NAMALWA (cell line): ENCODE measurements at places on chromosomes 6 and 20.

DNA sequence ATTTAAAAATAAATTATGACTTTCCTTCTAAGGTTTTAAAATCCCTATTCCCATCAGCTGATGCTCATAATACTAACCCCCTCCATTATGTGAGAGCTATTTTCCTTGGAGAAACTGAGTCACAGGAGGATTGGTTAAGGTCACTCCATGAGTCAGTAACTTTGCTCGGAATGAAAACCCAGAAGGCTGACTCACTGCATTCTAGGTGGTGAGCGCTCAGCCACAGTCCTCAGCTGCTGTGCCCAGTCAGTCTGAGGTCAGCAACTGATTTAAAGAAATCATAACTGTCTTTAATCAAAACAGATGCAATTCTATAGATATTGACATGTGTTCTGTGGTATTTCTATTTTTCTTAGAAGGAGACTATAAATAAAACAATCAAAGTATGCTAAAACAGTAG lies 359.2 kb downstream of the GJA1 start:
- DNase-seq = no peak

- no peak for DNase-seq
These were observed 113.8 kb downstream of the MAP3K4 start for GRCh38 chr6:161105408-161105807.

DNA sequence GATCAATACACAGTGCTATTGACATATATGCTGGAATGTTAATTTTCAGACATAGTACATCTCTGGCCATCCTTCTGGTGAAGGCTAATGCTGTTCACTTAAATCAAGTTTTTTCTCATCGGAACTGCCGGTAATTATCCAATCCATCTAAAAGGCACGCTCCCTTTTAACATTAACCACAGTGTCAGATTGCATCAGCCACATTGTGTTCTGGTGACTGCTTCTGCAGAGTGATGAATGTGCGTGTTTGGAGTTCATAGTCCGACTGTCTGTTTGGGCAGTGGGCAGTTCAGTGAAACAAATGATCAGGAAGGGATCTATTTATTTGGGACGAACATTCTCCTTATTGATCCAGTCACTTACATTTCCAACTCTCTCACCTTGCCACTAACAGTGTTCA lies 49.5 kb downstream of the SOBP start:
- DNase-seq = no peak

GRCh38 chr6:62614442-62614841 lies 328.4 kb upstream of the KHDRBS2 start:
- DNase-seq = peak; percentile 15

DNA sequence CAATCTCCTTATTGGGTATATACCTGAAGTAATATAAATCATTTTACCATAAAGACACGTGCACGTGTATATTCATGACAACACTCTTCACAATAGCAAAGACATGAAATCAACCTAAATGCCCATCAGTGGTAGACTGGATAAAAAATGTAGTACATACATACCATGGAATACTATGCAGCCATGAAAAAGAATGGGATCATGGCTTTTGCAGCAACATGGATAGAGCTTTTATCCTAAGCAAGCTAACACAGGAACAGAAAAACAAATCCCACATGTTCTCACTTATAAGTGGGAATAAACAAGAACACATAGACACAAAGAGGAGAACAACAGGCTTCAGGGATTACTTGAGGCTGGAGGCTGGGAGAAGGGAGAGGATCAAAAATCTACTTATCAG lies 208.3 kb upstream of the QKI start:
- DNase-seq = no peak

- DNase-seq = no peak
These were observed 2.4 kb upstream of the HLA-F start for GRCh38 chr6:29720863-29721262.

DNA sequence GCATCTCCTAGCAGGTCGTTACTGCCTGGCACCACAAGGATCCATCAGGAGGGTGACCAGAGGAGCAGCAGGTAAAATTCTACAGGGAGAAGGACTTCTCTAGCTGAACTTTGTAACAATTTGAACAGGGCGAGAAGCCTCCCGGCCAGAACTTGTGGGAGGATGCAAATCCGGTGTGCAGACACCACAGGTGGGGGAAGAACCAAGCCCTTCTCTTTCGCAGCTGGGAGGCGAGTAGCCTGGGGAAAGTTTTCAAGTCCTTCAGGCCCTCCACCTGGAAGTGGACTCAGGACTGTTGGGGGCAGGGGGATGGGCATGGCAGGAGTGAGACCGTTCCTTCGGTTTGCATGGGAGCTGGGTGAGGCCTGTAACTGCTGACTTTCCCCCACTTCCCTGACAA lies 42.7 kb upstream of the FAM210B start:
- no peak for DNase-seq

GRCh38 chr20:56483970-56484369 lies 15.5 kb downstream of the RTF2 start:
- no peak for DNase-seq

- DNase-seq = peak; percentile 52
These were observed 127.2 kb upstream of the TAB2 start for GRCh38 chr6:149190224-149190831.

DNA sequence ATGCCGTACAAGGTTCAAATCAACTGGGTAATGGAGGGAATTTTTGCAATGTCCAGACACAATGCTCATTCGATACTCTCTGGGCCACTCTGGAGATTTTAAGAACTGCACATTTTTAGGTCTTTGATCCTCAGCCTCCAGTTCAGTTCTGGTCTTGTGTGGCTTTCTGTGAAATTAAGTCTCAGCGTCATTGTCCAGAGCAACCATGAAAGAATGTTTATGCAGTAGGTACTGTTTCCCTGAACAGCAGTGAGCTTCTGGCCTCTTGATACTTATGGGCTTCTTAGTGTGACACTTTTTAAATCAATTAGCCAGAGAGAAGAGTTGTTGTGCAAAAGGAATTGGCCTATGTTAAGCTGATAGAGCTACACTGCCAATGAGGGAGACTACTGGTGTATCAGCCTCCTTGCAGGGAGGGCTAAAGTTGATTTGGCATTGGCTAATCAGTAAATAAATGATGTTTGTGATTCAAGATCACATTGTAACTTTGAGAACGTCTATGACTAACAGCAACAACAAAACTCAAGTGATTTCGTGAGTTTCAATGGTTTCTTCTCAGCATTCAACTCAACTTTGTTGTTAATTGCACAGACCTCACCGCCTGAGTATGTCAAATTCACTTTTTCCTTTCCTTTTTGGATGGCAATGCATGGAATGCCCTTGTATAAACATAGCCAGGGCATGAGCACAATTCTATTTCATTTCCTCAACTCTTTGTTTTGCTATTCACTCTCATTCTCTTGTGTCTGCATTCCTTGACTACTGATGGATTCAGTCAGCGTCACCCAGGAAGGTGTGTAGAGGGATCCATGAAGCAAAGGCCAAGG lies 85.1 kb downstream of the GJA1 start:
- DNase-seq = no peak

- DNase-seq = no peak
These were observed 255.7 kb upstream of the PRND start for GRCh38 chr20:4465855-4466545.

DNA sequence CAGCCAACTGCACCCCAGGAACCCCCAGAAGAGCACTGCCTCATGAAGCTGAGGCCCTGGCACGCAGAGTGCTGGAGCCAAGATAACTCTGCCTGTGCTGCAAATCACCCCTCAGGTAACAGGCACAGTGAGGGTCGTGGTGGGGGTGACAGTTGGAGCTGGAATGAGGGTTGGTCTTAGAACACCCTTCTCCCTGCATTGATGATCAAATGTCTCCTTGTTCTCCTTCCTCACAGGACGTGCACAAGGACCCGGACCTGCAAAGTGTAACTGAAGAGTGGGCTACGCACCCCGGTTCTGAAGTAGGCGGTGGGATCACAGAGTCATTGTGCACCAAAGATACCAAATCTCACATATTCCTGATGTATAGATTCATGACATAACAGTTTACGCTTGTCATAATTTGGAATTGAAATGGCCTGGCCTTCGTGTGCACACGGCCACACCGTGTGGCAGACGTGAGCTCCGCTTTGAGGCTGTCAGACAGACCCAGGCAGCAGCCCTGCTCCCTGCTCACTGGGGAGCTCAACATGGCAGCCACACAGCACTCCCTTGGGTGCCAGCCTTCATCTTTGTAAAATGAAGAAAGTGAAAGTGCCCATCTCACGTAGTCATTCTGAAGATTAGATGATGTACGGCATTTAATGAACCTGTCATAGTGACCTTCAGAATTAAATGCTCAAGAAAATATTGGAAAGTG lies 8.8 kb downstream of the THBS2 start:
- DNase-seq = no peak

DNA sequence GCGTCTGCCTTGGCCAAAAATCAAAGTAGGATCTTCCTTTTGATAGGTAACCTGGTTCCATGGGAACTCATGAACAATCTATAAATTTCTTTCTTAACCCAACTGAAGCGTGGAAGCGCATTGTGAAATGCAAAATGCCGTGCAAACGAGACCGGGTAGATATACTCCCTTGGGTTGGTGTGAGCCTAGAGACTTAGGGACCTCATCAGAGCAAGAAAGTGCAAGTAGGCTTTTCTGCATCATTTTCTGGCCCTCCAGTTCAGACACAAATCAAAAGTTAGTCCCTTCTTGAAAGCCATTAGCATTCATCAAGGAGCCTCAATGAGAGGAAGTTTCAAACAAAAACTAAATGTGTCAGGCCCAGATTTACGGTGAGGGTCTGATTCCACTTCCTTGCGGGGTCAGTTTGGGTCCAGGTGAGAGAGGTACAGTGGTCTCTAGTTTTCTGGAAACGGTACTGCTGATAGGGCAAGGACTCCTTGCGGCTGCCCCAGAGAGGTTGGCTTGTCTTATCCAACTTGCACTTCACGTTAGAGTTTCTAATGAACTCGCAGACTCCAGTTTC lies 5.3 kb upstream of the ZNF184 start:
- DNase-seq = peak; percentile 75

- DNase-seq = no peak
These were observed 9.4 kb downstream of the SULF2 start for GRCh38 chr20:47775841-47776240.

DNA sequence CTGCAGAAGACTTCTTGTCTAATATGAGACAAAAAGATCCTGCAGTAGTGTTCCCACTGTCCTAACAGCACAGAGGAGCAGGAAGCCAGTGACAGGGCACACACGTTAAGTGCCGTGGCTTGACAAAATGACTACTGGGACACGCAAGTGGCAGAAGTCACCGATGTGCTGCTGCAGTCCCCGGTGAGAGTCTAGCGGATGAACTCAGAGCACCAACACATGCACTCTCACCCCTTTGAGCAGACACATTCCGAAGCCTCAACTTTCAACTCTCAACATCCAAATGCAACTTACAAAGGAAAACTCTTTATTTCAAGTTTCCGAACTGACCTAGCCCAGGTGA lies 898 bp downstream of the LAMA4 start:
- DNase-seq = no peak

GRCh38 chr6:96794980-96795379 lies 42.3 kb downstream of the GPR63 start:
- no peak for DNase-seq

DNA sequence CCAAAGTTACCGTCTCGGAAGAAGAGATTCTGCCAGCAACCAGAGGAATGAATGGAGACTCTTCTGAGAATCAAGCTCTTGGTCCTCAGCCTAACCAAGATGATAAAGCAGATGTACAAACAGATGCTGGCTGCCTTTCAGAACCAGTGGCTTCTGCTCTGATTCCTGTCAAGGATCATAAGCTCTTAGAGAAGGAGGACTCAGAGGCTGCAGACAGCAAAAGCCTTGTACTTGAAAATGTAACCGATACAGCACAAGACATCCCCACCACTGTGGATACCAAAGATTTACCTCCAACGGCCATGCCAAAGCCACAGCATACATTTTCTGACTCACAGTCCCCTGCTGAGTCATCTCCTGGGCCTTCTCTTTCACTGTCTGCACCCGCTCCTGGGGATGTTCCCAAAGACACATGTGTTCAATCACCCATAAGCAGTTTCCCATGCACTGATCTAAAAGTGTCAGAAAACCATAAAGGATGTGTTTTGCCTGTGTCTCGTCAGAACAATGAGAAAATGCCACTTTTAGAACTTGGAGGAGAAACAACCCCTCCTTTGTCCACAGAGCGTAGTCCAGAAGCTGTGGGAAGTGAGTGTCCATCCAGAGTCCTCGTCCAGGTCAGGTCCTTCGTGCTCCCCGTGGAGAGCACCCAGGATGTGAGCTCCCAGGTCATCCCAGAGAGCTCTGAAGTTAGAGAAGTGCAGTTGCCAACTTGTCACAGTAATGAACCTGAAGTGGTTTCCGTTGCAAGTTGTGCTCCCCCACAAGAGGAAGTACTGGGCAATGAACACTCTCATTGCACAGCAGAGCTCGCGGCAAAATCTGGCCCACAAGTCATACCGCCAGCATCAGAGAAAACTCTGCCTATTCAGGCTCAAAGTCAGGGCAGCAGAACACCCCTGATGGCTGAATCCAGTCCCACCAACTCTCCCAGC lies 109.6 kb downstream of the RTN4IP1 start:
- peak; percentile 87 for DNase-seq

DNA sequence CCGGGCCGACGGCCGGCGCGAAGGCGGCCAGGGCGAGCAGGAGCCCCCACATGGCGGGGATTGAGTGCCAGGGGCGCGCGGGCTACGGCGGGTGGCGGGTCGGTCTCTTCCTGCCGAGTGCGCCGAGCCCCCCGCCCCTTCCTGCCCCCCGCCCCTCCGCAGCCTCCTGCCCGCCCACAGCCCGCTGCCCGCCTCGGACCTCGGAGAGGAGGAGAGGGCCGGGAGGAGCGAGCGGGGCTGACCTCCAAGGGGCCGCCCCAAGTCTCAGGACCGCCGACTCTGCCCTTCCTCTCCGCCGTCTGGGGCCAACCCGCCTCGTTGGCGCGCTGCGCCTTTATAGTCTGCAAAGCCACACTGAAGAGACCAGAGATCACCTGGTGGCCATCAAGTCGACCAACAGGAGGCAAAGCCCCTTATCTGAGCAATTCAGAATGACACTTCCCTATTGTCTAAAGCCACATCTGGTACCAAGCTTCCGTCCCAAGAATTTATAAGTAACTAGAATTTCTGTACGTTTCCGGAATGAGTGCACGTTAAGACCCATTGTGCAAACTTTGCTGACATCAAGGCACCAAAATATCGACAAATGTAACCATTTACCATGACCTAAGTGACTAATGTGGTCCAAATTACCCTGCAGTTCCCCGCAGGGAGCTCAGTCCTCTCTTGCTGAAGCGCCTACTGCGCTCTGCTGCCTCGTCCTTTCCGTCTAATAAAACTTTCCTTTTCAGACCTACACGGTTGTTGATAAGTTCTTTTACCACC lies at the start of gene CPXM1:
CPXM1 (minus strand) TSS at position 107 of the 765 bp plus-strand sequence; CDS start at position 52, 55 bp downstream.
- DNase-seq = peak; percentile 74

DNA sequence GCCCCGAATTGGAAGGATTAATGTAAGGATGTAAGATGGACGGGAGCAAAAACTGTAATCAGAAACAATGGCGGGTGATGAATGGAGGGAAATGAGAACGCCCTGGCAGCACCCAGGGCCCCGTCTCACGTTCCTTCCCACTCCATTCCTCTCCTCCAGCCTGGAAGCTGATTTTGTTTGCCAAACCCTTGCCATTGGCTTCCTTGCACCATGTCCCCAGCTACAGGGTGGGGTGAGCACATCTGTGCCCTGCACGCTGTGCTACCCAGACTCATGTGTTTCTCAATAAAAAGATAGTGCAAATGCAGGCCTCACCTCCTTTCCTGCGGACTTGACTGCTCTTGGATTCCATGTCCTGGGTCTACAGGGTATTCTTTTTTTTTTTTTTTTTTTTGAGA lies 26.7 kb downstream of the SCP2D1 start:
- no peak for DNase-seq

GRCh38 chr6:42125663-42126062 lies 16.8 kb downstream of the C6orf132 start:
- no peak for DNase-seq
